CD8-positive, alpha-beta memory T cell (primary cell): ENCODE measurements at places on chromosomes 12 and 14. TPM values are rescaled to one million over a fixed set of nuclear protein-coding genes. Genes with fewer than 3 reads are reported as not detected.

Gene ERBB3
- total RNA-seq = 1.9 TPM

GRCh38 chr14:92939699-92940098 lies 16.7 kb downstream of the CHGA start:
- DNase-seq = no peak

DNA sequence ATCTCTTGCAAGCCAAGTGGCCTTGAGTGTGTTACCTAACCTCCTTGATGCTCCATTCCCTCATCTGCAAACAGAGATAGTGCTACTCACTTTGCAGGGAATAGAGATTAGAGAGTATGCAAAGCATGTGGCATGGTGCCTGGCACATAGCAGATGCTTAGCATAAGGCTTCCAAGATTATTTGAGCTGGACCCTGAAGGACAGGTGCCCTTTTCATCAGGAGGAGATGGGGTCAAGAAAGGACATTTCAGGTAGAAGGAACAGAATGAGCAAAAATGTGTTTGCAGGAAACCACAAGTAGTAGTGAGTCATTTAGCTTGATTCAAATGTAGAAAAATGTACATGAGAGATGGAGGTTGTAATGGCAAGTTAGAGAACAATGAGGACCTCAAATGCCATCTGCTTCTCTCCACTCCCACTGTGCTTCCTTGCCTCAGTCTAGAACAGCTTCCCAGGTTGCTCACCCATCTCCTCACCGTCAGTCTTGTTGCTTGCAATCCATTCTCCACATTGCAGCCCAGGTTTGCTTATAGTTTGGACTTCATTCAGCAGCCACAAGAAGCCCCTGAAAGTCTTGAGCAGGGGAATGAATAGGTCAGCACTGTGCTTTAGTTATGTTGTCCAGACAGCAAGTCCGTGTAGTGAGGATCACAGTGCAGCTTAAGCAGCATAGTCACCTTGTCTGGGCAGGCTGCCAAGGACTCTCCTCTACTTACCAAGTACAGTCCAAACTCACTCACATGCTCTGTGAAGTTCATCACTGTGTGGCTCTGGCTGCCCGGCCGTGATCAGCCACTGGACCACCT lies 536.3 kb upstream of the CCDC196 start:
- no peak for DNase-seq

GRCh38 chr12:49825360-49825970 lies 2.7 kb downstream of the NCKAP5L start:
- no peak for DNase-seq

Gene KLRD1
- 65.4 TPM for total RNA-seq

GRCh38 chr12:28189784-28190320 lies 404 bp upstream of the CCDC91 start:
- no peak for DNase-seq

Gene TAS2R50
- 0.22 TPM for total RNA-seq

DNA sequence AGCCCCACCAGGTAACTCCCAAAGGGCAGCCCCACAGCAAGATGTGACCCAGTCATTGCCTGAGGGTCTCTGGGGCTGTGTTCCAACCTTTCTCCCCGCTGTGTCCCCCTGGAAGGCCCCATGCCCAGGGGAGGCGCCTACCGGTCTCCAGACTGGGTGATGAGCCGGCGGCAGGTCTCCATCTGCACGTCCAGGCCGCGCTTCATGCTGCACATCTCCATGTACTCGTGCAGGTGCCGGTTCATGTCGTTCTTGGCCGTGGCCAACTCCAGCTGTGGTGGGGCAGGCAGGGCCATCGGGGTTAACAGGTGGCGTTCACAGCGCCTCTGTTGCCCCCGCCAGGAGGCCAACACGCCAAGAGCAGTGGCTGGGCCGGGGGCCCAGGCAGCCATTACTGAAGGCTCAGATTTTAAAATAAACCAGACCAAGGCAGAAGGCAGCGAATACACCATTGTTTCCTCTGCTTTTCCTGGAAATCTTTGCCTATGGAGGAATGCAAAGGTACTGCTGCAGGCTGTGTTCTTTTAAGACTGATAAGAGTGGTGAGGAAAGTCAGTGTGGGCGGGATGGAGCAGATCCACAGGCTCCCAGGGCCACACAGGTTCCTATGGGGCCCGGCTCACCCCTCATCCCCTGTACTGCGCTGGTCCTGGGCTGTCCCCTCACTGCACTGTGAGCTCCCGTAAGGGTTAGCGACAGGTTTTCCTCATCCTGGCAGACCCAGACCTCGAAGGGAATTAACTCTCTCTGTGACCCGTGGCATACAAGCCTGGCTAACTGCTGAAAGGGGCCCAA lies 7.3 kb downstream of the GAPDH start:
- DNase-seq = no peak

DNA sequence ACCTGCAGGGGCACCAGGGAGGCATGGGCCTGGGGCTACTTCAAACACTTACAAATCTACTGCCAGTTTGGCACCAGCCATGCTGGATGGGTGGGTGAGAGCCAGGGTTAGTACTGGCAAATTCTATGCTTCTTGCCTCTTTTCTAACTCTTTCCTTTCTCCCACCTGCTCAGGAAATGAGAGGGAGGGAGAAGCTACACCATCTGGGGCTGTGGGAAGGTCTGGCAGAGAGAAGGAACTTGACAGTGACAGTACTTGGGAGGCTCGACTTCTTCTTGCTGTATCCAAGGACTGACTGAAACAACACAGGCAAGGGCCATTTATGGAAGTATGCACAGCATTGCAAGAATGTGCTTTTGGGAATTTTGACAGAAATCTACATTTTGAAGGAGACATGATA lies 149.6 kb upstream of the DYRK2 start:
- no peak for DNase-seq

DNA sequence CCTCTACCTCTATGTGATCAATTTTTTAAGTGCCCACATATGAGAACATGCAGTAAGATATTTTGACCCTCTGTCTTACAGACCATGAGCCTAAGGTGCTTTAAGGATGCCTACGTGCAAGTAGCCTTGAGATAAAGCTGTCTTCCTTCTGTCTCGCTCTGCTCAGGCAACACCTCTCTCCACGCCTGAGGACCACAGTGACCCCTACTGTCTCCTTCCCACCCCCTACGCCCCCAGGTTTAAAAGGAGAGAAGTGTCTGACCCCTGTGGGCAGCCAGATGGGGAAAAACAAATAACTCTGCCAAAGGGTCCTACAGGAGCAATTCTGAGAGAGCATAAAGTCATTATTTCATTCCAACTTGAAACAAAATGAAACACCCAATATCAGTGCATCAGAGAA lies 286.4 kb upstream of the TMEM132C start:
- no peak for DNase-seq

- DNase-seq = no peak
These were observed 579.1 kb downstream of the VRK1 start for GRCh38 chr14:97376310-97376709.

Gene ANKS1B
- 0.60 TPM for total RNA-seq

GRCh38 chr14:85421186-85421877 lies 108.6 kb upstream of the FLRT2 start:
- no peak for DNase-seq

- DNase-seq = no peak
These were observed 21.8 kb upstream of the RNU6-8 start for GRCh38 chr14:32224737-32225377.
